ENCODE measurements at places on chromosomes 3 and 15. TPM values are rescaled to one million over a fixed set of nuclear protein-coding genes. Genes with fewer than 3 reads are reported as not detected.

DNA sequence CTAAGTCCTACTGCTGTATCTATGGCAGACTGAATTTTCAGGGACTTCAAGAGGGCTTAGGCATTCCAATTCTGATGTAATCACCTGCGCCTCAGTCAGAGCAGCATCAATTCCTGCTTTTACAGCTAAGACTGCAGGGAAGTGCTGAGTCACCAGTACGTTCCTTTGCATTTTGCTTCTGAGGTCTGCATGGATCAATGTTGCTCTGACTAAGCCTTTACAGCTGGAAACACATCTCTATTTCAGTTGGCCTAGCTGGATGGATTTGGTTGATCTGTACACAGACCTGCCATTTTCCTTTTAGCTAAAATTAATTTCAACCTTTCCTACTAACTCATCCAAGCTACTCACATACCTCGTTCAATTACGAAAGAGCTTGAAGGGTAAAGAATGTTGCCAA is 51.3 kb downstream of the ETV5 start:
- no peak for DNase-seq

Gene CLDN11
- total RNA-seq, result 3.4 TPM

DNA sequence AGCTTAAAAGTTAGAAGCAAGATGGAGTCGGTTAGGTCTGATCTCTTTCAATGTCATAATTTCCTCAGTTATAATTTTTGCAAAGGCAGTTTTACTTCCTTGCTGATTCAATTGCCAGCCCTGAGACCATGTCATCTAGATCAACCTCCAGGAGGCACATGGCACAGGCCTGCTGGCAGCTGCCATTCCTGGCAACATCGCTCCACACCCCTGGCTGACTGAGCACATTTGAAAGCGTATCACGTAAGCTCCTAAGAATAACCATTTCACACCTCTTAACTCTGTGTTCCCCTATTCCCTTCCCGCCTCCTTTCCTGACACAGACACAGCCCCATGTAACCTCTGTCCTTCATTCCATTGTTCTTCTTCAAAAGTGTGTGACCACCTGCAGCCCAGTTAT is 313.9 kb upstream of the CTNNB1 start:
- no peak for DNase-seq

- DNase-seq, result no peak
Observed at GRCh38 chr15:52101542-52102323, 10.8 kb downstream of the BCL2L10 start.

- no peak for DNase-seq
Observed at GRCh38 chr15:35170207-35170606, 85.1 kb upstream of the NANOGP8 start.

DNA sequence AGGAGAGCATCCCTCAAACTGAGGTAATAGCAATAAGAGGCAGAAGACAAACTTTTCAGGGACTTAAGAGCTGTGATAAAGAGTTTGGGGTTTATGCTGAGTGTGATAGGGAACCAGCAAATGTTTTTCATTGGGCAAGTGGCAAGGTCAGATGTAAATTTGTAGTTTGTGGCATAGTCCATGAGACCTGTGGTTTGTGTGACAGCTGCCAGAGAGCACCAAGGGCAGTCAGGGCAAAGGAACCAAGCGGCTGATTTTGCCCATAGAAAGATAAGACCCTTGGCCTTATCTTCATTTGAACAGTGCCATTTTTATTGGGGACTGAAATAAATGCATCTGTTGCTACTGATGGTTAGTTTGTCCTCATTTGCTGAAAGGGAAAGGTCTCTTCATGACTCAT is 220.3 kb downstream of the LRRN1 start:
- DNase-seq, result no peak

Gene SLC9A9
- 18.7 TPM for total RNA-seq

- DNase-seq, result no peak
Observed at GRCh38 chr3:178325330-178325729, 210.9 kb upstream of the KCNMB2 start.

Gene RYR3
- 0.38 TPM for total RNA-seq

Gene ZIC4
- total RNA-seq, result 0.10 TPM

- no peak for DNase-seq
Observed at GRCh38 chr15:82625136-82625535, 22.0 kb downstream of the CPEB1 start.

Gene NCKIPSD
- total RNA-seq, result 41.6 TPM

DNA sequence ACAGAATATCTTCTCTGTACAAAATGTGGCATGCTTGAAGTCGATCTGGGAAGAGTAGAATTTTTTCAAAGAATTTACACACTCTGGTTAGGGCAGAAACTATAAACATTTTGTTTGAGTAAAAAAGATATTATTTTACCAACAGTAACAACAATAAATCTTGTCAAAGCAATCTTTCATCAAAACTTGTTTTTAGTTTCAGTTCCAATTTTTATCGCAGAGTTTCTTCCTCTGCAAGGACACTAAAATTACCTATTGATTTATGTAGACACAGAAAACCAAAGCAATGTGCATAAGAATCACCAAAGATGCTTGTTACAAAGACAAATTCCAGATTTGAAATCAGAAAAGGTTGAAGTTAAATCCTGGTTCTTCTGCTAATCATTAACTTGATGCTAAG is 61.9 kb downstream of the CGGBP1 start:
- DNase-seq, result no peak

- DNase-seq, result no peak
Observed at GRCh38 chr3:32302601-32303398, 64.3 kb downstream of the CMTM8 start.

Gene HOMER2
- 88.3 TPM for total RNA-seq

DNA sequence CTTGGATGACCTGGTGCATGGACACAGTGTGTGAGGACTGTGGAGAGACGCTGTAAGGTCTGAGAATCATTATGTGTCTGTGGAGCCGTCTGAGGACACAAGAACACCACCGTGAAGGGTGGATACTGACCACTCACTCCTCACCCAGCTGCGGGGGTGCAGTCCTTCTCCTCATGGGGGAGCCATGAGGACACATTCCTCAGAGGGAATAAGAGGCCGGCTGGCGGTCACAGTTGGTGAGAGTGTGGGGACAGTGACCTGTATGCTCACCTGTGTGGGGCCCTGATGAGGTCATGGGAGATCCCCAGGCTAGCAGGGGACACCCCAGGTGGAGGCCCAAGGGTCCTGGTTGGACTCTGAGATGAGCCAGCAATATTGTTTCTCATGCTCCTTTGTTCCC is 2.5 kb upstream of the TRPM1 start:
- DNase-seq, result no peak

DNA sequence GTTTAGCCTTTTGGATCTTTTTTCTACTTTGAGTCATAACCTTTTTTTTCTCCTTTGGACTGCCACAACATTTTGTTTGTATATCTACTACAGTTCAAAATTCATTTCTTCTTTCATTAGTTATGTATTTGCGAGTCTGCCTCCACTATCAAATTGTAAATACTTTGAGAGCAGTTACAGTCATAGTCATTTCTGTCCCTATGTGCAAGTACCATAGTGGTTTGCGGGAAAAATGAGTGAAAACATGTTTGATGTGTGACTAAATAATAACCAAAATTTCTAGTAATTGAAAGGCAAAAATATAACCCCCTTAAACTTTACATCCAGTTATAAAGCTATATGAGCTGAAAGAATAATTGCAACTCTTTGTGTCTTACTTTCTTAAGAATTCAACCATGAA is 45.8 kb upstream of the CCDC50 start:
- no peak for DNase-seq

GRCh38 chr3:151303751-151304150 is 12.9 kb downstream of the GPR87 start:
- DNase-seq, result no peak

GRCh38 chr3:29281094-29281343 is 148 bp downstream of the RBMS3 start:
- DNase-seq, result no peak

Gene CERS3
- 131 TPM for total RNA-seq

Gene SLMAP
- total RNA-seq, result 50.5 TPM

DNA sequence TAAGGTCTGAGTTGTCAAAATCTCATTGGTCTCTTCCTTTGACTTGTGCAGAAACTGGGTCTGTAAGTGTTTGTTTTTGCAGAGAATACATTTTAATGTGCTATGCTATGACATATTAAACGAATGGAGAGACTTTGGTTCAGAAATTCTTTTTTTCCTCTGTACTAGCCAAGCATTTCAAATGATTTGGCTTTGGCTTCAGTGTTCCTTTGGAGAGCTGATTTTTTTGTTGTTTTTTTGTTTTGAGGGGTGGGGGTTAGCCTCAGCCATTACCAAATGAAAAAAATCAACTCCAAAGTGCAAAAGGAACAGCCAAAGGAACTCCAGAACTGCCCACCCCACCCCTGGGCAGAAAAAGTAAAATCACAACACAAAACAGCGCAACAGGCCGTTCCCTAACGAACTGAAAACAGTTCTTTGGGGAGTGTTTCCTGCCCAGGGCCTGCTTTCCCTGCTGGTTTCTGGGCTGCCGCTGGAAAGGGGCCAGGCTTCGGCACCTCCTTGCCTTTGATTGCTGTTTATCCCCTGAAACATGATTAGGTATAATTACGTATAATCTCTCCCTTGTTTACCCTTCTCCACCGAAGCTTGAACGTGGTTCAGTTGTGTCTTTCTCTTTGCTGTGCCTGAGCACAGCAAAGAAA is 57.6 kb upstream of the NEO1 start:
- no peak for DNase-seq

- DNase-seq, result no peak
Observed at GRCh38 chr15:52503788-52504496, 24.7 kb downstream of the MYO5A start.

Gene SLC22A14
- total RNA-seq, result not detected

Gene NUDT16
- total RNA-seq, result 14.2 TPM

GRCh38 chr3:183984749-183985729 is 32.6 kb downstream of the ABCC5 start:
- DNase-seq, result no peak

DNA sequence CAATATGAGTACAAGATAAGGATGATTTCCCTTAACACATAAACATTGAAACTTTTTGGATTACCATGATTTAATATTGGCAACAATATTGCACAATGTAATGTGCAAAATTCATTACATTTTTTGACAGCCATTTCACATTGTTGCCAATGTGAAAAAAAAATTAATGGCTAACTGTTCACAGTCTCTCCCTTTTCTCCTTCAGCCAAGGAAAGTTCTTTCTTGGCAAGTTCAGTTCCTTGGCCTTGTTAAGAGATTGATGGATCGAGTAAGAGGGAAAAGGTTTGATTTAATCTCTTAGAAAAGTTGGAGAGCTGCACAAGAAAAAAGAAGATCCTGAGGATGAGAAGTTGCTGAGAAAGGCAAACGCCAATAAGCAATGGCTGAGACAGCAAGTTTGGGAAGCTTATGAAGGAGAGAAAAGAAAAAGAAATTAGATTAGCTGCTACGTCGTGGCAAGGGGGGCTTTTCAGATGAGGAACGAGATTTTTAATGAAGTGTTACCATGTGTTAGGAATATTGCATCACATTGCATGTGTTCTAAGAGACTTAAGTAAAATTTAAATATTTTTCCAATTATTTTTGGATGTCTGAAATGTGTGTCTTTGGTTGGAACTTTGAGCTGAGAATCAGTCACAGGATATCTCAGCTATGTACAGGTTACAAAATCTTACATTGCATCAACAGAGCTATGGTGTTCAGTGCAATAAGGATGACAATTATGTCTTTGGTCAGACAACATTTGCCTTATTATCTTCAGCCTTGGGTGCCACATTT is 61.4 kb upstream of the ZNF280D start:
- no peak for DNase-seq

- DNase-seq, result no peak
Observed at GRCh38 chr3:38837358-38837757, 21.3 kb upstream of the SCN10A start.

GRCh38 chr3:186700267-186700666 is 16.9 kb upstream of the KNG1 start:
- no peak for DNase-seq
